ENCODE measurements at places on chromosomes 11 and 22.

DNA sequence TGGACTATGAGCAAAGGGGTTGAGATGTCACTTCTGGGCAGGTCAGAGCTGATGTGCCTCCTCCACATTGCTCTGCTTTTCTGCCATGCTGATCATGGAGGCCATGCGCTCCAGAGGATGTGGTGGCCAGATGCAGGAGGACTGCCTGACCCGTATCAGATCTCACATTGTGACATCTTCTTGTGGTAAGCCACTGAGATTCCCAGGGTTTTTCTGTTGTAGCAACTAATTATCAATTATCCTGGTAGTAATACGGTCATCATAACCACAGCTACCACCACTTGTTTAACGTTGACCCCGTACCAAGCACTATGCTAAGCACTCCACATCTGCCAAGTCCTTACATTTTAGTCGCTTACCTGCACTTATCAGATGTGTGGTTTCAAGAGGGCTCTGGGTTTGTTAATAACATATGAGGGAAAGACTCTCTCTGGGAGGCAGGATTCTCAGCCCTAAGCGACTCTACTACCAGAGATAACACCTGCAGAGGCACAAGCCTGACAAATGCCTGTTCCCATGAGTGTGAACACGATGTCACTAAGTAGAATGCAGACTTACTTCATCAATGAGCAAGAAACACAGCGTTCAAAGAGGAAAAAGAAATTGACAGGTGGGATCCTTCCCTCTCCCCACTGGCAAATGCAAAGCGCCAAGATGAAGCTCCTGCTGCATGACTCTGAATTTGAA is 63.6 kb upstream of the TIMP3 start:
- DNase-seq, result no peak

GRCh38 chr22:27668828-27669797 is 132.4 kb downstream of the MN1 start:
- no peak for DNase-seq

GRCh38 chr11:116166573-116167465 is 606.0 kb downstream of the BUD13 start:
- no peak for DNase-seq

- no peak for DNase-seq
Measured at GRCh38 chr11:34238533-34238932, 119.3 kb downstream of the ABTB2 start.

DNA sequence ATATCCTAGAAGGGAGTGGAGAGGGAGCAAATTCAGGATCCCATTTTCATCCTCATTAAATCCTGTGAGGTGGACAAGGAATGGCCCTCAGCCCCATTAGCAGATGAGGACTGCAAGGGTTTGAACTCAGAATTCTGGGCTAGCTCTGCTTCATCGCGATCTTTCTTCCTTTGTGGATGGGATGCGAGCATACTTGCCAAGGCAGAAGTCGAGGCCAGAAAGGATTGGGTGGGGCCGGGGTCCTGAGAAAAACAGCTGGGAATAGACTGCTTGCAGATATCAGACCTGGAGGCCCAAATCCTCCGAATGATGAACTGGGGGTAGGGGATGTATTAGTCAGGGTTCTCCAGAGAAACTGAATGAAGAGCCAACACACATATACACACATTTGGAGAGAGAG is 179.0 kb downstream of the CHST1 start:
- DNase-seq, result no peak
